ENCODE measurements at places on chromosomes 16 and 17.
A peak's percentile ranks its signal among the peaks of the same experiment; 100 is the strongest.

GRCh38 chr17:82507631-82508175 is 11.8 kb upstream of the FOXK2 start:
- no peak for DNase-seq

- no peak for DNase-seq
Measured at GRCh38 chr17:77147357-77147801, 6.6 kb downstream of the SEC14L1 start.

DNA sequence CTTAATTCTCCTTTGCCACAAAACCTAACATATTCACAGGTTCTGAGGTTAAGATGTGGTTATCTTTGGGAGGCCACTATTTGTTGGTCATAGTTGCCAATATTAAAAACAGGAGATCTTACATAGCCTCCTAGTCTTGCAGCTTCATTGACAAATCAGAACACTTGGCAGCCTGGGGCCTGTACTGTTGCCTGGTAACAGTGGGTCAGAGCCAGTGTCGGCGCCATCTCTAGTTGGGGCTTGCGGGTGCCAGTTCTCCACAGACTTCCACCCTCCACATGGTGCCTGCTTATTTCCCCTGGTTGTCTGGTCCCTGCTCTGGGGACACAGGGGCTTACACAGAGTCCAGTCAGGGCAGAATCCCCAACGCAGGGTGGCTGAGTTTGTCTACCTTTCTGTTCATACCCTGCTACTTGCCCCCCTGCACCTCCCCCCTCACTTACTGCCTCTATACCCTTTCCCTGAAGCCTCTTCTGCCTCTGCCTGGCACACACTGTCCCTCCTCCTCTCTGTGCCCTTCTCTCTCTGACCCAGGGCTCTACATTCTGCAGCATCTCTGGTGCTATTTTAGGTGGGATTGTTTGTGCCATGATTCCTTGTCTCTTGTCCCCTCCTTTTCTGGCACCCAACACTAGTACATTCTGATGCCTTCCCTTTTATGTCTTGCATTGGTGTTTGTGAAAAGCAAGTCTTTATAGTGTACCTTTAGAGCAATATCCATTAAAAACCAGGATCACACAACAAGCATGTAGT is 13.4 kb downstream of the EPN2 start:
- no peak for DNase-seq

DNA sequence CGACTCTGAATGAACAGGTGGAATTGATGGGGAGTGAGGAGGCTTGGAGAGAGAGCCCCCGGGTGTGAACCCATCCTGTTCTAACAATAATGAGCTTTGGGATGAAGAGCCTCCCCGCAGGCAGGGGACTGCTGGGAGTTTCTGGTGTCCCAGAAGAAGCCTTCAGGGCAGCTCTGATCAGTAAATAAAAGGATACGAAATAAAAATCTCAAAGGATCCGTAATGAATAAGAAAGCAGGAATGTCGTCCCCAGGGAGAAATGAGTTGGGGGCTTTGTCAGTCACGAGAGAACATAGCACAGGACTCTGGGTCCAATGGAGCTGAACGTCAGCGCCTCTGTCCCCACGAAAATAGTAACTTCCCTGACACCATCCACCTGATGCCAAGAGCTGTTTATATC is 113.4 kb downstream of the PITPNC1 start:
- no peak for DNase-seq

DNA sequence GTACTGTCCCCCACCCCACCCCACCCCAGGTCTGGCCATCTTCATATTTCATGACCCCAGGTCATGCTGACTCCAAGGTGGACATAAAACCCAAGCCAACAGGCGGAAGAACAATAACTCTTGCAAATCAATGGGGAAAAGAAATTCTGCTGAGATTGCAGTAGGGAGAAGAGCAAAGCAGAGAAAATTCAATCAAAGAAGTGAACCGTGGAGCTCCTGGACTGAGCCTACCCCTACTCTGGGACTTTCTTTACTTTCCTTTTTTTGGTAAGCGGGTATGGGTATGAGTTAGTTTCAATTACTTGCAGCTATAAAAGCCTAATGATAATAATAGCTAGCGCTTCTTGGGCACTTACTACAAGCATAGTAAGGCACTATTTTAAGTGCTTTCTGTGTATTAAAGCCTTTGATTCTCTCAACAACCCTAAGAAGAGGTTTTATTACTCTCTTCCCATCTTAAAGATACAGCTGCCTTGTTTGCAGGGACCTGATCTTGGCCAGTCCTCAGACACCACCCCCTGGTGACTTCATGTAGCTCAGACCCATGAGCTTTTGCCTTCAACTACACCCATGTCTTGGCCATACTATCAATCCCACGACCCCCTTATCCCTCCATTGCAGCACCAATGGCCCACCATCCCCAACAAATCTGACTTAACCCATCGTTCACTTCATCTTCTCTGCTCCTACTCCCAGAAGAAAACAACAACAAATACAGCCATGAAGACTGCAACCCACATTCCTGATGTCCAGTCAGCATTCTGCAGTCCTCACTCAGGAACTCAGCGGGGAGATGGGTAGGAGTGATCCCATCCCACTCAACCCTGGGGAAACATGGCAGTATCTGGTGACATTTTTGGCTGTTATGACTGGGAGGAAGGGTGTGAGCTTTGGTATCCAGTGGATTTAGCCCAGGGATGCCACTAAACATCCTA is 4.4 kb downstream of the GGA2 start:
- DNase-seq, result no peak

DNA sequence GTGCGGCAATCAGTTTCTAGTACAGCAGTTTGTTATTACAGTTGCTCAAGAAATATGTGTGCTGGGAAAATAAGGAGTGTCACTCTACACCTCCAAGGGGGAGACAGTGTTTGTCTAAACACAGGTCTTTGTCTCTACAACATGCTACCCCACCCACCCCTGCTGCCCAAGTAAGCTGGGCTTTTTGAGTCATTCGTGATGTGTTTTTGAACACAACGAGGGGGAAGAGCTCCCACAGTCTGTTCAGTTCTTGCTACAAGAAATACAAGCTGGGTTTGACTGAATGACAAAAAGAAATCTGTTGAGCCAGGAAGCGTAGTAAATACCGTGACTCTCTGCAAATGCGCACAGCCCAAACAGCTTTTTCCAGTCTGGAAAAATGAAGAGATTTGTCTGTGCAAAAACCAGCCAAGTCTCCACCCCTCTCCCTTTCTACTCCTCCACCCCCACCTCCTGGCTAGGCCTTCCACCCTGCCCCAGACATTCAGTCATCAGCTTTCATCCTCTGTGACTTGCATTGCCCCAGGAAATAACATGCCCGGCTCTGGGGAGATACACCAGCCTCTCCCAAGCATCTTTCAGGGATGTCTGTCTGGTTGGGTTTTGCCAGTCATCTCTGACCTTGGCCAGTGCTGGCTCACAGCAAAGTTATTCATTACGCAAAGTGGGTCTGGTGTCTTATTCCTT is 25.7 kb downstream of the CHD9 start:
- DNase-seq, result peak; percentile 73
